ENCODE measurements at places on chromosomes 3 and 15.

DNA sequence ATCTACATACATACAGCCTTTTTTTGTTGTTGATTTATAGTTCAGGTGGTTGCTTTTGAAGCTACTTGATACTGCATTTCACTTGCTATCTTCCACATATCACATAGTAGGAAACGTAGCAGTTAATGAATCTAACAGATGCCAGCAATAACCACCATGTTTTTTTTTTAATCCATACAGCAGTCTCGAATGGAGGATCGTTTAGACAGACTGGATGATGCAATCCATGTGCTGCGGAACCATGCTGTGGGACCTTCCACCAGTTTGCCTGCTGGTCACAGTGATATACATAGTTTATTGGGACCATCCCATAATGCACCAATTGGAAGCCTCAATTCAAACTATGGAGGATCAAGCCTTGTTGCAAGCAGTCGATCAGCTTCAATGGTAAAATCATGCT lies 123.2 kb upstream of the CGNL1 start:
- H3K4me1 ChIP-seq, result peaks cover 4% of the 10 kb centered on the region
- H3K27ac ChIP-seq, result no peak overlapping the region
- no peak overlapping the region for H3K4me3 ChIP-seq
- DNase-seq, result no peak
- peaks cover under 1% of the 10 kb centered on the region for H3K36me3 ChIP-seq

DNA sequence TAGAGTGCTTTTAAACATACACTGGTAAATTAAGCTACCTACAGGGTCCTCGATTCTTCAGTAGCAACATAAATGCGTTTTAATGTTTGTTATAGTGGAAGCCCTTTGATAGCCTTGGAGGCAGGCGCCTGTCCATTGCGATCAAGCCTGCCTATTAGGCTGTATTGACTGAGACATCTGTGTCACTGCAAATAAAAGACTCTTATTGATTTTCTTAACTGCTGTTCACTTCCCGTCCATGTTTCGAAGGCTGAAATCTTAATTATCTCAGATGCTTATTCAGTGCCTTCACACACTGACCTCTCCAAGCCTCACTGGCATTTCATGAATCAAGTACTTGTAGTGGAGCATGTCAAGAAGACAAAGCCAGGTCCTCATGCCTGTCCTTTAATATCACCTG lies 51.1 kb downstream of the MAP2K5 start:
- no peak overlapping the region for H3K27ac ChIP-seq
- DNase-seq, result no peak
- peaks cover 9% of the 10 kb centered on the region for H3K36me3 ChIP-seq

DNA sequence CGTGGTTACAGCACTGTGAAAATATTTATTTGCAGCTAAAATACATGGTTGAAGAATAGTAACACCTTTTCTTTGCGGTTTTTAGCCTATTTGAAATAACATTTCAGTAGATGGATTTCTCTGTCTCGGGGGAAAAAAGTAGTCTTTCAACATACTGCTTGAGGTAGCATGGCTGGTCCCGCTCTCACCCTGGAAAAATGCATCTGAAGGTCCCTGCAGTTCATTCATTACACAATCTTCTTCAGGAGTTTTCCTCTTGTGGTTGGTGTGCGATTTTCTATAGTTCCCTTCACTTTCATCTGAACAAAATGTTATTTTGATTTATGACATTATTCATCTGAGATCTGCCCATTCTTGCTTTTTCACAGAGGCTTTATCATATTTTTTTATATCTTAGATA lies 75.9 kb downstream of the STRIT1 start:
- H3K4me1 ChIP-seq, result no peaks in the 10 kb centered on the region
- no peak overlapping the region for H3K4me3 ChIP-seq
- DNase-seq, result no peak
- no peaks in the 10 kb centered on the region for H3K36me3 ChIP-seq
- no peak overlapping the region for H3K27ac ChIP-seq

DNA sequence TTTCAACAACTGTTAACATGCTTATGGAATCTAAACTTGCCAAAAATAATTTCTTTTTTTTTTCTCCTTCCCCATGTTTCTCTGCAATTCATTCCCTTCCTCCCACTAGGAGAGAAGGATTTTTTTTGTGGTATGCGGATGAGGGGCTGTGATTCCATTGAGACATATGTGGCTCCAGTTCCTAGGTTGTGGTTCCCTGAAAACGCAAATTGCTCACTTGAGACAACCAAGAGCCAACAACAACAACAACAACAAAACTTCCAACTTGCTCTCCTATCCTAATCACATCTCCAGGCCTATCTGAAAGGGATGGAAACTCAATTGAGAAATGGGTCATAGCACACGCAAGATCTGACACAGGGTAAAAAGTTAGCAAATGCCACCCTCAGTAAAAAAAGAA lies 406.5 kb upstream of the TGFBR2 start:
- no peak for DNase-seq
- H3K4me1 ChIP-seq, result no peaks in the 10 kb centered on the region
- no peaks in the 10 kb centered on the region for H3K36me3 ChIP-seq
- H3K27ac ChIP-seq, result no peak overlapping the region
- H3K4me3 ChIP-seq, result no peak overlapping the region
- no peaks in the 10 kb centered on the region for H3K27me3 ChIP-seq

- no peaks in the 10 kb centered on the region for H3K27me3 ChIP-seq
- DNase-seq, result no peak
- no peak overlapping the region for H3K4me3 ChIP-seq
These were observed 52.2 kb downstream of the KCNAB1 start for GRCh38 chr3:156172536-156172935.

GRCh38 chr3:116007000-116007399 lies 383.7 kb downstream of the GAP43 start:
- H3K36me3 ChIP-seq, result no peaks in the 10 kb centered on the region
- no peak overlapping the region for H3K4me3 ChIP-seq
- no peak overlapping the region for H3K27ac ChIP-seq
- DNase-seq, result no peak
- no peaks in the 10 kb centered on the region for H3K27me3 ChIP-seq

- no peak overlapping the region for H3K27ac ChIP-seq
- no peak overlapping the region for H3K4me3 ChIP-seq
- no peaks in the 10 kb centered on the region for H3K27me3 ChIP-seq
- DNase-seq, result no peak
These were observed 496.5 kb upstream of the TBL1XR1 start for GRCh38 chr3:177693616-177694264.

GRCh38 chr3:195705081-195705991 lies 15.4 kb upstream of the MUC20 start:
- no peak overlapping the region for H3K27ac ChIP-seq
- H3K27me3 ChIP-seq, result no peaks in the 10 kb centered on the region
- H3K4me3 ChIP-seq, result no peak overlapping the region
- no peak for DNase-seq

- peaks cover 12% of the 10 kb centered on the region for H3K4me1 ChIP-seq
- H3K27me3 ChIP-seq, result no peaks in the 10 kb centered on the region
- peak overlapping the region; percentile 66 for H3K4me3 ChIP-seq
- H3K36me3 ChIP-seq, result peaks cover 28% of the 10 kb centered on the region
These were observed 787 bp upstream of the SLMAP start for GRCh38 chr3:57755368-57755675.

DNA sequence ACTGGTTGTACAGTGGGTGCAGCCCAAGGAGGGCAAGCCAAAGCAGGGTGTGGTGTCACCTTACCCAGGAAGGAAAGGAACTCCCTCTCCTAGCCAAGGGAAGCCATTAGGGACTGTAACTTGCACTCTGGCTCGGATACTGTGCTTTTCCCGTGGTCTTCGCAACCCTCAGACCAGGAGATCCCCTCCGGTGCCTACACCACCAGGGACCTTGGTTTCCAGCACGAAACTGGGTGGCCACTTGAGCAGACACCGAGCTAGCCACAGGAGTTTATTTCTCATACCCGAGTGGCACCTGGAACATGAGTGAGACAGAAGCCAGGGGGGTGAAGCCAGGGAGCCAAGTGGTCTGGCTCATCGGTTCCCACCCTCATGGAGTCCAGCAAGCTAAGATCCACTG lies 90.7 kb downstream of the ZBBX start:
- H3K4me1 ChIP-seq, result no peaks in the 10 kb centered on the region
- no peak for DNase-seq
- H3K27ac ChIP-seq, result no peak overlapping the region
- no peaks in the 10 kb centered on the region for H3K36me3 ChIP-seq

DNA sequence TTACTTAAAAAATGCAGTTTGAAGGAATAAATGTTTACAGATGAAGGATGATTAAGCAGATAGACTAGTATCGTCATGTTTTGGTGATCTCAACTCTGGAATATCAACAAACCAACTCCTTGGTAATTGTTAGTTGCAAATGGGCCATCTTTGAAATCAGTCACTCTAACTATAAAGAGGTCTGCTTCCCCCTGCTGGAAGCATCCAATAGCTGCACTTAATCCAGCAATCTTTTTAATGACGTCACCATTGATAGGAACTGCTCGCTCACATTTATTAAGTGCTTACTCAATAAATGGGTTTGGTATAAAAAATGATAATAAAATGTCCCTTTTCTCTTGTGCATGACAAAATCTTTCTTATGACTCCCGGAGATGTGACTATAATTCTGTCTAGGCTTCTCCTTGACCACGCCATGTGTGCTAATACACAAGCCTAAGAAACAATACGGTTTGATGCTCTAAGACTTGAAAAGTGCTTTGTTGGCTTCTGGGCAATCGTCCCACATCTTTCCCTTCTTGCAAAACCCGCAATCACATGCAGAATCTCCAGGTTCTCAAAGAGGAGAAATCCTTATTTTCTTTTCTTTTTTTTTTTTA lies 227.6 kb upstream of the POU1F1 start:
- DNase-seq, result peak; percentile 23
- no peaks in the 10 kb centered on the region for H3K27me3 ChIP-seq
- H3K27ac ChIP-seq, result no peak overlapping the region
- H3K36me3 ChIP-seq, result no peaks in the 10 kb centered on the region
- H3K4me1 ChIP-seq, result no peaks in the 10 kb centered on the region

DNA sequence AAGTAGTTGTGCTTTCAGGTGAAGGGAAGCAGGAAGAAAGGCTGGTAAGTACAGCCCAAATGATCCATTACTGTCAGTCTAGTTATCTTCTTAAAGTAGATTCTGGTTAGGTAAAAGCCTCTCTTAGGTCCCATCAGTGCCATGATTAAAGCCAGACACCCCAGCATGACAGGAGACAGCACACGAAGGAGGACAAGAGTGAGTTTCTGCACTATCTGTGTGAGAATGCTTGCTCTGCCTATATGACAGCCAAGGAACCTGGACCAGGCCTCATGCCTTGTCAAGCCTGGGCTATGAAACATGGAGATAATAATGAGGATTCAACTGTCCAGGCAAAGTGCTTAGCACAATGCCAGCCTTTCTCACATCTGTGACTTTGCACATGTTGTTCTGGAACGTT lies 13.5 kb upstream of the FILIP1L start:
- no peak overlapping the region for H3K27ac ChIP-seq
- H3K4me1 ChIP-seq, result peaks cover 12% of the 10 kb centered on the region
- H3K36me3 ChIP-seq, result no peaks in the 10 kb centered on the region
- H3K27me3 ChIP-seq, result no peaks in the 10 kb centered on the region

DNA sequence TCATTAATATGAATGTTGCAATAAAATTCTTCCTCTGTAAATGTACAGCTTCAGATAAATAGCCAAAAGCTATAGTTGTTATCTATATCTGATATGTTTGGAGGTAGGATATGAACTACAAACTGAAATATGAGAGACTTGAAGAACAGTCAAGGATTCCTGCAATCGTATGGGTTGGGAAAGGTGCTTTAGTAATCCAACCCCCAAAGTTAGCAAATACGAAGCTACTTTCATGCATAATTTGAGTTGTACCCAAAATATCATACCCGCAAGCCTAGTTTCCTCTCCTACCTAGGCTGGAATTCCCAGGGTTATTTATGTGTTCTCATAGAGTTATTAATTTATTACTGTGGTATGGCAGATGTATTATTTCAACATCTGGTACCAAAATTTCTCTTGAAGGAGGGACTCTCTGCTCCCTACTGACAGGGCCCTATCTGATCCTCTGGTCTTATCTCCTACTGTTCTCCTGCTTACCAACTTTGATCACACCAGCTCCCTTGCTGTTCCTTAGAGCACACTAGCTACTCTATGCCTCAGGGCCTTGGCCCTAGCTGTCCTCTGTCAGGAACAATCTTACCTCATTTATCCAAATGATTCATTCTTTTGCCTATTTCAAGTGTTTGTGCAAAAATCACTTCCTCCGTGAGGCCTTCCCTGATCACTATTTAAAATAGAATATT lies 140.4 kb upstream of the CCDC54 start:
- no peaks in the 10 kb centered on the region for H3K36me3 ChIP-seq
- DNase-seq, result no peak
- H3K27ac ChIP-seq, result no peak overlapping the region
- no peak overlapping the region for H3K4me3 ChIP-seq

DNA sequence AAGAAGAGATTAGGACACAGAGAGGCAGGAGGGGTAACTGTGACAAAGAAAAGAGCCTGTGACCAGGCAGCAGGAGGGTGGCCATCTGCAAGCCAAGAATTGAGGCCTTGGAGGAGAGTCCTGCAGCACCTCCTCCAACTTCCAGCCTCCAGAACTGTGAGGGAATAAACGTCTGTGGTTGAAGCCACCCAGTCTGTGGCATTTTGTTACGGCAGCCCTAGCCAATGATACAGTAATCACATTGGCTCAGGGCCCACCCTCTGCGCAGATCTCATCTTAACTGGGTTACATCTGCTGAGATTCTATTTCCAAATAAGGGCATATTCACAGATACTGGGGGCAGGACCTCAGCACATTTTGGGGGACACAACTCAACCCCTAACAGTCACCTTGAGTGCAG lies 11.3 kb downstream of the SELENOS start:
- no peak for DNase-seq
- peaks cover 2% of the 10 kb centered on the region for H3K36me3 ChIP-seq
- H3K27me3 ChIP-seq, result no peaks in the 10 kb centered on the region
- no peak overlapping the region for H3K27ac ChIP-seq

DNA sequence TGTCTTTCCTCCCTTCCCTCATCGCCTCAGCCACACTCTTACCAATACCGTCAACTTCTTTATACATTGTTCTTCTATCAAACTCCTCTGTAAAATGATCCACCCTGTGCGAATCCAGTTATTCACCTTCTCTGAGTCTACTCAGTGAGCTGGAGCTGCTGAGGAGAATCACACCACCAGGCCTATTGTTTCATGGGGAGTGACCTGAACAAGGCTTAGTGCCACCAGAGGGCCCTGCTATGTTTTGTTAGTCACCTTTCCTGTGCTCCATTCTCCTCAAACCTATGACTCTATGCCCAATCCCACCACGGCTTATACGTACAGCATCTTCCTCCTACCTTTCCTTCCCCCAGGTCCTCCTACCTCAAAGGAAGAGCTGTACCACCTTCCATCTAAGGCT lies 50.4 kb upstream of the MED12L start:
- H3K36me3 ChIP-seq, result no peaks in the 10 kb centered on the region
- H3K4me1 ChIP-seq, result peaks cover 5% of the 10 kb centered on the region
- no peak for DNase-seq
- no peak overlapping the region for H3K27ac ChIP-seq
- no peaks in the 10 kb centered on the region for H3K27me3 ChIP-seq
- H3K4me3 ChIP-seq, result no peak overlapping the region

All from neuronal stem cell (in vitro differentiated cells).